HAP-1 (cell line): ENCODE measurements at places on chromosomes 2 and 18.

GRCh38 chr2:227504700-227505099 lies 32.7 kb downstream of the AGFG1 start:
- no peak for DNase-seq

GRCh38 chr2:213834746-213835145 lies 550.5 kb downstream of the SPAG16 start:
- DNase-seq, result no peak

GRCh38 chr2:173511942-173512341 lies 157.3 kb downstream of the CDCA7 start:
- DNase-seq, result no peak

- DNase-seq, result no peak
Measured at GRCh38 chr18:79405781-79406575, 10.2 kb downstream of the NFATC1 start.

DNA sequence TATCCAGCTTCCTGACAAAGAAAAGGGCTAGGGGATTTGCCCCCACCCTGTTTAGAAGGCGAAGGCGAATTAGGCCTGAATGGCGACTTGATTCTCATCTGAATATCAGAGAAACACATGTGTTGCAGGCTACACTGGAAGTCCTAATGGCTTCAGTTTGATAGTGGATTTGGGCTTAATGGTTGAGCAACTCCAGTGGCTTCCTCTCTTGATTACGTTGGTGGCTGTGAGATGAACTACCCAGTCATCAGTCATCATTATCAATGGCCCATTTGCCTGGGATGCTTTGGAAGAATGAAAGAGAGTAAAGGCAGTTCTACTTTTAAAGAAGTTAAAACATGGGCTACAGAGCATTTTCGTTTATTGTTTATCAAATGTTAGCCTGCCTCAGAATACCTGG lies 60.9 kb upstream of the IL1R1 start:
- DNase-seq, result no peak

DNA sequence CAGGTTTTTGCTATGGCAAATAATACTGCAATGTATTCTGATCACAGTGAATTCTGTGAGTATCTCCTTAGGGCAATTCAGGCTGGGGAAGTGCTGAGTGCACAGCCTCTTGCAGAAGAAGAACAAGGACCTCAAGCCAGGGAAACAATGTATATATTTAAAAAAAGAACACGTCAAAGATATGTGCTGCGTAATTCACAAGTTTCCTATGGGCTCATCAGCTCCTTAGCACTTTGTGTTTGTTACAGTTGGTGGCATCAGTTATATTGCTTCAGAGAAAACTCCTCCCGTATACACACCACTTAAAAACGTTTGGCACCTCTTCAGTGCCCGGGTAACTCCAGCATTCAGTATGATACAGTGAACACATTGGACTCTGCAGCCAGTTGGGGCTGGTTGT lies 16.5 kb upstream of the MARCO start:
- no peak for DNase-seq

GRCh38 chr2:165529130-165529529 lies 59.6 kb downstream of the CSRNP3 start:
- DNase-seq, result no peak

DNA sequence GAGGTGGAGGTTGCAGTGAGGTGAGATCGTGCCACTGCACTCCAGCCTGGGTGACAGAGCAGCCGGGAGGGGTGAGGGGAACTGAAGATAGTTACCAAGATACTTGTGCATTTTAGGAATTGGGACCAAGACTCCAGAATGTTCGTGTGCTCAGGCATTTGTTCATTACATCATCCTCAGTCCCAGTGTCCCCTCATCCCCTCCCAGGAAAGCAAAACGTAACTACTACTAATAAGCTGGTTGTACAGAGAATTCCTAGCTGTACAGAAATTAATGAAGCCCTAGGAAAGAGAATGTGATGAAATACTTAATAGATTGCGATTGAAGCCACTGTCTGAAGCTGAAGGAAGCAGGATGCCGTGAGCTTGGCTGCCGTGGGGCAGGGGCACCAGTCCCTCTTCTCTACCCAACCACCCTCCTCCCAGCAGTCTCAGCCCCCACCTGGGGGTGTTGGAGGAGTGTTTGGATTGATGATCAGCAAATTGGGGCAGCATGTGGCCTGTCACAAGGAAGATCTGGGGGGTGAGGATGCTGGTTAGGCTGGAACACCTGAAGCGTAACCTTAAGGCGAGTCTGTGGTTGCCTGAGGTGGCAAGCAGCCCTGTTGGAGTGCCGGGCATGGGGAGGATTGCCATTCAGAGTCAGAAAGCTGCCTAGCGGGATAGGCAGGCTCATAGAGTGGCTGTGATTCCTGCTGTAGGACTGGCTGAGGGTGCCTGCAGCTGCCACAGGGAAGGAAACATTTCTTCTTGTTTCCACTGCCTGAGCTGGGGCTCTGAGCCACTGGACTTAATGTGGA lies 140.9 kb downstream of the SH3RF3 start:
- no peak for DNase-seq

- no peak for DNase-seq
Measured at GRCh38 chr18:69282371-69282770, 118.3 kb upstream of the DOK6 start.

GRCh38 chr2:190679813-190680591 lies 31.1 kb downstream of the NAB1 start:
- peak; percentile 98 for DNase-seq

DNA sequence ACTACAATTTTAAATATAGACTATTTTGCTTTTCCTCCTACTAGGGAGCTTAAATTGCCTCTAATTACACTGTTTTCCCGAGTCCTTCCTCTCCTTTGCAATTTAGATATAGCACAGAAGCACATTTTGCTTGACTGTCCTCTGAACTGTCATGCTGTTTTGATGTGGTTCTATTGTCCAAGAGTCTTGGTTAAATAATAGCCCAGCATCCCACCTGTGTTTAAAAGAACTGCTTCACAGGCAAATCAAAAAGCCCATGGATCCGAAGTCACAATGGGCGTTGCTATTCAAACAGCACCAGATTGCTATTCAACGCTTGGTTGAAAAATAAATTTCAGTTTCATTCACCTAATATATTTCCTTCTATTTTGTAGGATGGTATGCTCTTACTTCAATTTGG lies 22.3 kb upstream of the ACTR3 start:
- no peak for DNase-seq

DNA sequence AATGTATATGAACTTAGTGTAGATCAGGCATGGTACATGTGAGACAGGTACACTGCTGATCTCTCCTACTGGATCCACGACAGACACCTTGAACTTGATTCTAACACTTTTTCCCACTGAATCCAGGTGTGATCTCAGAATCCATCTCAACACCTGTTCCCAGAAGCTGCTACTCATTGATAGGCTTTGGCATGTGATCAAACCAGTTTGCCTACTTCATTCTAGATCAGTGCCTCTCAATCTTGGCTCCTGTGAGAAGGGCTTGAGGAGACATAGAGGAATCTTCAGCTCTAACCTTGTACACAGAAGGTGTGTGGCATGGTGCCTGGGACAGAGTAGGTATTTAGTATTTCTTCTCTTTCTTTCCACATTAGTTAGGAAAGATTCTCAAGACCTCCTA lies 212.3 kb upstream of the ATP5MC3 start:
- DNase-seq, result no peak

- no peak for DNase-seq
Measured at GRCh38 chr2:85063981-85064599, 69.1 kb upstream of the TCF7L1 start.

- no peak for DNase-seq
Measured at GRCh38 chr2:60295636-60295962, 257.9 kb downstream of the BCL11A start.

- no peak for DNase-seq
Measured at GRCh38 chr18:55185391-55185790, 226.1 kb upstream of the CCDC68 start.

DNA sequence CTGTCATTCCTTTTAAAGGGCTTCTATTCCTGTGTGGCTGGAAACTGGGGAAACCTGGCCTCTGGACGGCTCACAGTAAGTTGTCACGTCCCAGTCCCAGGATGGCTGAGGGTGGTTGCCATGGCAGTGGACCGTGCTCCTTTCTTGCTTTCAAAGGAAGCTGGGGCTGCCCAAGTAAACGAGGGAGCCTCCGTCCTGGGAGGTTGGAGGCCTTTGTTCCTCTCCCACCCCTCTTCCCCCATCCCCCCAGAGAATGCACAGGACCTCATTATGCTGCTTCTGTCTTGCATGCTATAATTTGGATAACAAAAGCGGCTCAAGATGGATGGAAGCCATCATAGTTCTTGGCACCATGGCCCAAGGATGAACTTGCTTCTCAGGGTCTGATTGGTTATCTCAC lies 325.5 kb upstream of the HS6ST1 start:
- DNase-seq, result peak; percentile 21

DNA sequence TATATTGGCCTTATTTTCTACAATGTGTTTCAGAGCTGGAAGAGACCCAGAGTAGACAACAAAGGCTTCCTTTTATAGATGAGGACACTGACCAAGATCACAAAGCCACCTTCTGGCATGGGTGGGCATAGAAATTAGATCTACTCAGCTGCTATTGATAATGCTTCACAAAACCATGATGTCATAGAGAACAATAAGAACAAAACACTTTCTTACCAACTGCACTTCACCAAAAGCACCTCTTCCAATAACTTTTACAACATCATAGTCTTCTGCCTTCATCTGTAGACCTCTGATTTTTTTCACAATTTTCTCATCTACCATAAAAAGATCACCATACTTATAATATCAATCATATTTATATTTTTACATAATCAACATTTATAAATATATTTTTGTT lies 58.1 kb downstream of the ROCK2 start:
- DNase-seq, result no peak

DNA sequence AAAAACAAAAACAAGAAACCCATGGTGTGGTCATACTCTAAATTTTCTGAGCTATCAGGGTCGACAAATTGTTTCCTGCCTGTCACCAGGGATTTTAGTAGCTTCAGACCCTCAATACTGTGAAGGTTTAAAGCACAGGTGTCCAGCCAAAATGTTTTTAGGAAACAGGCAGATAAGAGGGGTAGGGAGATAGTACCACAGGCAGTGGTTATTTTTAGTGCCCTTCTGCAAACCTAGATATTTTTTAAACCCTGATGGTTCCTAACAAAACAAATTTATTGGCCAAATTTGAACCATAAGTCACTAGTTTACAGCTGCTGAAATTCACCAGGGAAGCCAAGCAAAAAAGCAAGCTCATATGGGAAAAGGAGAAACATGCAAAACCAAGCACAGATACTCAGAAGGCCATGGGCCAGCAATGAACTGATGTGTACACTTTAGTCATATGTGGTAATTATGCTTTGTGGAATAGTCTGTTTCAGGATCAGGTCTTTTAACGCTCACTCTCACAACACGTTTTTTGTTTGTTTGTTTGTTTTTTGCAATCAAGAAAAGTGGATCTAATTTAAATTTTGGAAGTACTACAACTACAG lies 156.8 kb upstream of the STK17B start:
- no peak for DNase-seq

GRCh38 chr2:74427551-74427950 lies 6.0 kb downstream of the WDR54 start:
- DNase-seq, result no peak

GRCh38 chr2:58057707-58058530 lies 11.3 kb downstream of the VRK2 start:
- peak; percentile 21 for DNase-seq

- peak; percentile 16 for DNase-seq
Measured at GRCh38 chr18:56869189-56869777, 218.1 kb downstream of the WDR7 start.

DNA sequence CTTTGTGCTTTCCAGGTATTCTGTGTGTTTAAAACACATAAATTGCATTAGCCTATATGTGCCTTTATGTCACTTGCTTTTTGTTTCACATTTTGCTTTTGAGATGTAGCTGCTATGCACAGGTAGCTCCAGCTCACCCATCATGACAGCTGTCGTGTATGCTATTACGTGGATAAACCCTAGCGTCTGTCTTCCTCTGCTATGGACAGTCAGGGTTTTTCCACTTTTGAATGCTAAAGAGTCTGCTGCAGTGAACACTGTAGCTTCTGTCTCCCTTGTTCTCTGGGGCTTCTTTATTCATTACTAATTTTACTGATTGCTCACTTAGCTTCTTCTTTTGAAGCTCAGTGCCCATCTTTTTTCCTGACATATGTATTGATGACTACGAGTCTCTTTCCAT lies 24.7 kb upstream of the MBP start:
- no peak for DNase-seq

DNA sequence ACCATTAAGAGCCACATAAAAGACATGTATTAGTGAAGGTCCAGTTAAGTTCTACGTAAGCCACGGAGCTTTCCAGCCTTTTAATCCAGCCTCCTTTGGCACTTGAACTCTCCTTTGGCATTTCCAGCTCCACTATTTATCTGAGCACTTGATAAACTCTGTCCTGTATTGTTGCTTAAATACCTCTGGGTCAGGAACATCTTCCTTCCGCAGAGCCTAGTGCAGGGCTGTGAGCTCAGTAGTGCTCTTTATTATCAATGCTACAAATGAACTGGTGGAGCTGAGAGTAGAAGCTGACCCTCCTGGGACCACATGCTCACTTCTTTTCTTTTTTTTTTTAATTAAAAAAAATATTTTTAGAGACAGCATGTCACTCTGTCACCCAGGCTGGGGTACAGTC lies 4.9 kb downstream of the STPG4 start:
- no peak for DNase-seq

- DNase-seq, result no peak
Measured at GRCh38 chr2:26465266-26465925, 12.5 kb downstream of the OTOF start.

DNA sequence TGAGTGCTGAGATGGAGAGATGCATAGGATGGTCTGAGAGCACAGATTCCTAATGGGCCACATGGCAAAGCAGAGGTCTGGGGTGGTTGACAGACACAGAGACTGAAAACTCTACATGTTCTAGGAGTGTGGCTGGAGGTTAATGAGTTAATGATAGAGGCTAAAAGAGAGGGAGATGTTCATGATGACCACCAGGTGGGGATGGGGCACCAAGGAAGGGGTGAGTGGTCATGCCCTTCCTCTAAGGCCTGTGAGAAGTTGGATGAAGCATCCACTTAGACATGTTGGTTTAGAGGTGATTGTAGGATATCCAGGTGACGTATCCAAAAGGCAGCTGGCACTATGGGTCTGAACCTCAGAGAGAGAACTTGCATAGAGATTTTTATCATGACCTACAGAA lies 102.1 kb downstream of the LRP2 start:
- DNase-seq, result no peak

GRCh38 chr18:76953156-76953555 lies 130.8 kb downstream of the ZNF236 start:
- no peak for DNase-seq

GRCh38 chr18:5196253-5197031 lies 615 bp downstream of the AKAIN1 start:
- no peak for DNase-seq
